ENCODE measurements at places on chromosomes 16 and 17. TPM values are rescaled to one million over a fixed set of nuclear protein-coding genes. Genes with fewer than 3 reads are reported as not detected.

- peaks cover 4% of the 10 kb centered on the region for H3K4me1 ChIP-seq
- H3K27ac ChIP-seq: no peak overlapping the region
- H3K36me3 ChIP-seq: no peaks in the 10 kb centered on the region
- H3K4me3 ChIP-seq: no peak overlapping the region
Measured at GRCh38 chr17:59859444-59860025, 33.2 kb downstream of the TUBD1 start.

DNA sequence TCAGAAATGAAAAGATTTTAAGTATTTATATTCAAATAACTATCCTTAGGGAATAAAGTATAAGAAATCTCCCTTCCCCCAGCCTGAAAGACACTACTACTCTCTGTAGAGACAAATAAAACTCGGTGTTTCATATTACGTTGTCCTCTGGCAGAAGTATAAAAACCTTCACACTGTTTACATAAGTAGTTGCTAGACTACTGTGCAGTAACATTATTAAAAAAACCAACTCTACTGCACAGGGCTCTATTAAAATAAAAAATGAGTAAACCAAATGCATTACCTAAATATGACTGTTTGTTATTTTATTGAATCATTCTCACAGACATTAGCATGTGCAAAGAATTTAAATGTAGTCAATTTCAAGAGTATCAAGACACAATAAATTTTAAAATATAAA lies 67.4 kb downstream of the MED13 start:
- H3K4me1 ChIP-seq: peaks cover 19% of the 10 kb centered on the region
- H3K27ac ChIP-seq: peak overlapping the region; percentile 81
- no peaks in the 10 kb centered on the region for H3K27me3 ChIP-seq
- H3K4me3 ChIP-seq: no peak overlapping the region

- DNase-seq: peak; percentile 95
- H3K27me3 ChIP-seq: peaks cover 15% of the 10 kb centered on the region
- H3K36me3 ChIP-seq: no peaks in the 10 kb centered on the region
- H3K4me3 ChIP-seq: no peak overlapping the region
Measured at GRCh38 chr17:8997994-8998628, 23.2 kb upstream of the NTN1 start.

- H3K36me3 ChIP-seq: no peaks in the 10 kb centered on the region
- peaks cover 17% of the 10 kb centered on the region for H3K4me1 ChIP-seq
- H3K27ac ChIP-seq: peak within 1 kb of the TSS; percentile 23
- H3K4me3 ChIP-seq: peak within 1 kb of the TSS; percentile 42
Measured at GRCh38 chr17:4903051-4903818, at the start of gene CHRNE. CHRNE (minus strand) TSS chr17:4903098; CDS start chr17:4903063, 35 bp downstream.

DNA sequence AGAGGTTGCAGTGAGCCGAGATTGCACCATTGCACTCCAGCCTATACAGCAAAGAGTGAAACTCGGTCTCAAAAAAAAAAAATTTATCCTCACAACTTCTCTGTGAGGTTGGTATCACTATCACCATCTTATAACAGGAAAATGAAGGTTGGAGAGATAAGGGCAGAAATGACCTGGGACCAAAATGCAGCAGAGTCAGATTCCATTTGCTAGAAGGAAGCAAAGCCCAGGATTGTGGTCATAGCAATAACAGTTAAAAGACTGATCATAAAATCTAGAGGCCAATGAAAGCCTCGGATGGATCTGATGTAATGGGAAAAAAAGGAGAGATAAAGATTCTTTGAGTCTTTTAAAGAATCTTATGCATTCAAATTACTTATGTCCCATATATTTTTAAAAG lies 69.6 kb upstream of the TEKT1 start:
- no peak overlapping the region for H3K4me3 ChIP-seq
- no peaks in the 10 kb centered on the region for H3K36me3 ChIP-seq
- H3K27me3 ChIP-seq: peaks cover 6% of the 10 kb centered on the region
- DNase-seq: peak; percentile 37
- H3K27ac ChIP-seq: no peak overlapping the region

DNA sequence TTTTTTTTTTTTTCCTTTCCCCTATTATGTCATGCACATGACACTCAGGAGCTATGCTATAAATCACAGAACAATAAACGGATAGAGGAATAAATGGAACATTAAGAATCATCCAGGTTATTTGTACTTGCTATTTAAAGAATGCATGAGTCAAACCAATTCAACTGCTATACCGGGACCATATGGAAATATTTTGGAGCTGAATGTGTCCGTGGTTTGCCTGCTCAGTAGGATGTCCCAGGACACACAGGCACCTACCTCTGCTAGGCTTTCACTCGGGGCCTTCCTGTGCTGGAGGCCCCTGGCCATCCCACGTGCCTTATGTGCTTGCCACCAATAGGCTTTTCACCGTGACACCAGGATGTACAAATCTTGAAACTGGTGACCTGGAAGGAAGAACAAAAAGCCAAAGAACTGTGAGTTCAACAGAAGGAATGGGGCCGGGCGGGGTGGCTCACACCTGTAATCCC lies 15.3 kb upstream of the SEC14L1 start:
- H3K27ac ChIP-seq: peak overlapping the region; percentile 62
- H3K36me3 ChIP-seq: no peaks in the 10 kb centered on the region
- peak; percentile 83 for DNase-seq
- H3K27me3 ChIP-seq: no peaks in the 10 kb centered on the region

DNA sequence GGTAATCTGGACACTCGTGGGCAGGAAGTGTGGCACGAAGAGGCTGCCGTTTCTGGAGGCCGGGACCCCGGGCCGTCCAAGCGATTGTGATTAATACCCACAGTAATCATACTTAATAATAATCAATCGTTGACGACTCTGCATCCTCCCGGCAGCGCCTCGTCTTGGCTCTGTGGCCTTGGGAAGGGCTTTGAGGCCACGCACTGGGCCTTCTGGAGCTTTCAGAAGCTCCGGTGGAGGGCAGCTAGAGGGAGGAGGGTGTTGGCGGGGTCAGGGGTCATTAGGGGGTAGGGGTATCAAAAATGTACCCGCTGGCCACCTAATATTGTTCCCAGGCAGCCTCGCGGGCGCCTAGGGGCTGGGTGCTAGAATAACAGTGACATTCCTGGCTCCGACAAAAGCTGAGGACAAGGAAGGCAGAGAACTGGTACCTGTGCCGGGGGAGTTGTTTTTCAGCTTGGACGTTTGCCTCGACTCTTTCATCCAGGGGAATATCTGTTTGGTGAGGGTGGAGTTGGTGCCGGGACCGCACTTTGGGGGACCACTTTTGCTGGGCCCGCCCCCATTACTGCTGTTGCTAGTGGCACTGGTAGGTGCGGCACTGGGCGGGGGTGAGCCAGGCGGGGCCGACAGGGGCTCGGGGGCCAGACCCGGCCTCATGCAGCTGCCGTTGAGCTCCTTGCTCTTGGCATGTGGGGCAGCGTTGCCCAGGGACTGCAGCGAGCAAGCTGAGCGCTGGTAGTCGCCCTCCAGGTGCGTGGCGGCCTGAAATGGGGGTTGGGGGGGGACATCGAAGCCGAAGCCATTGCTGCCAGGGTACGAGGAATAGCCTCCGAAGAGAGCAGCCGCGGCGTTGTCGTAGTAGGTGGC lies 6.9 kb upstream of the HOXB2 start:
- H3K27ac ChIP-seq: no peak overlapping the region
- no peaks in the 10 kb centered on the region for H3K4me1 ChIP-seq
- DNase-seq: no peak
- H3K36me3 ChIP-seq: no peaks in the 10 kb centered on the region
- H3K4me3 ChIP-seq: no peak overlapping the region

- DNase-seq: peak; percentile 85
- peaks cover 6% of the 10 kb centered on the region for H3K4me1 ChIP-seq
- no peaks in the 10 kb centered on the region for H3K27me3 ChIP-seq
- H3K36me3 ChIP-seq: peaks cover 60% of the 10 kb centered on the region
- H3K27ac ChIP-seq: no peak overlapping the region
- no peak overlapping the region for H3K4me3 ChIP-seq
Measured at GRCh38 chr16:56231-56927, 2.8 kb downstream of the SNRNP25 start.

- H3K36me3 ChIP-seq: no peaks in the 10 kb centered on the region
- H3K4me1 ChIP-seq: no peaks in the 10 kb centered on the region
- DNase-seq: no peak
- no peak overlapping the region for H3K4me3 ChIP-seq
- H3K27ac ChIP-seq: no peak overlapping the region
Measured at GRCh38 chr16:73601911-73602310, 554.0 kb upstream of the ZFHX3 start.

- H3K27ac ChIP-seq: no peak overlapping the region
- no peaks in the 10 kb centered on the region for H3K4me1 ChIP-seq
- DNase-seq: no peak
- no peaks in the 10 kb centered on the region for H3K36me3 ChIP-seq
- no peaks in the 10 kb centered on the region for H3K27me3 ChIP-seq
- no peak overlapping the region for H3K4me3 ChIP-seq
Measured at GRCh38 chr16:49726155-49726554, 129.8 kb downstream of the ZNF423 start.

- no peak overlapping the region for H3K4me3 ChIP-seq
- H3K27ac ChIP-seq: no peak overlapping the region
- no peaks in the 10 kb centered on the region for H3K4me1 ChIP-seq
- H3K36me3 ChIP-seq: no peaks in the 10 kb centered on the region
Measured at GRCh38 chr16:72620853-72621252, 427.1 kb downstream of the ZFHX3 start.

GRCh38 chr16:89359264-89360147 lies 130.9 kb downstream of the ANKRD11 start:
- H3K4me3 ChIP-seq: no peak overlapping the region
- H3K27me3 ChIP-seq: no peaks in the 10 kb centered on the region
- peaks cover 11% of the 10 kb centered on the region for H3K4me1 ChIP-seq
- DNase-seq: peak; percentile 62
- no peak overlapping the region for H3K27ac ChIP-seq
- peaks cover 14% of the 10 kb centered on the region for H3K36me3 ChIP-seq

- H3K36me3 ChIP-seq: peaks cover 33% of the 10 kb centered on the region
- DNase-seq: peak; percentile 77
- H3K4me3 ChIP-seq: no peak overlapping the region
- no peaks in the 10 kb centered on the region for H3K27me3 ChIP-seq
- H3K4me1 ChIP-seq: peaks cover 7% of the 10 kb centered on the region
Measured at GRCh38 chr16:1645914-1646525, 32.1 kb upstream of the JPT2 start.

DNA sequence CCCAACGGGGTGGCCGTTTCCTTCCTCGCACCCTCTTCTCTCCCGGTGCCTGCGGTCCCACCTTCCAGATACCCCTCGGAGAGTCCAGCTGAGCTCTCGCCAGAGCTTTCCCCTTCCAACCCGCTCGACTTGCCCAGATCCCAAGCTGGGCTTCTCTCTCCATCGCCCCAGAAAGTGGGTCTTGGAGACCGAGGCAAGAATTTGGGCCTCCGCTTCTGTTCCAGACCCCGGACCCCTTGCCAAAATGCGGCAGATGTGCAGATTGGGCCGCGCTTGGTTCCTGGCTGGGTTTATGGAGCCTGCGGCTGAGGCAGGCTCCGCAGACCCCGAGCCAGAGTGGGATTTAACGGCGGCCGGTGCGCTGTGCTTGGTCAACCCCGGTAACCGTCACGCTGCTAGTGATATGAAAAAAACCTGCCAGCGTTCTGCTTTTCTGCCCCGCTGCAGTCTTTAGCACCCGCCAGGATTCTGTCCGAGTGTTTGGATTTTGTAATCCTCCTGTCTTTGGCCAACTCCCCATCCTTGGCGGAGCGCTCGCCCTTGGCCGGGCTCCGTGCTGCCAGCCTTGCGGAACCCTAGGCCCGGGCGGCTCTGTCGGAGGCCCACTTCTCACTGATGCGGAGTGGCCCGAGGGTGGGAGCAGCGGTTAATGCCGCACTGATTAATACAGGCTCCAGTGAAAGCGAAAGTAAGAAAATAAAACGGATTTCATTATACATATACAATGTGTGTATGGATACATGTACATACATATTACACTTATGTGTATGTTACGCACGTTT lies 754 bp upstream of the SLFN11 start:
- peak overlapping the region; percentile 84 for H3K4me3 ChIP-seq
- no peaks in the 10 kb centered on the region for H3K4me1 ChIP-seq
- peaks cover 2% of the 10 kb centered on the region for H3K36me3 ChIP-seq
- peak; percentile 82 for DNase-seq
- H3K27ac ChIP-seq: peak overlapping the region; percentile 98

- H3K4me3 ChIP-seq: no peak overlapping the region
- no peaks in the 10 kb centered on the region for H3K27me3 ChIP-seq
- no peak for DNase-seq
- H3K4me1 ChIP-seq: peaks cover 15% of the 10 kb centered on the region
- no peaks in the 10 kb centered on the region for H3K36me3 ChIP-seq
- no peak overlapping the region for H3K27ac ChIP-seq
Measured at GRCh38 chr17:41390411-41390938, 6.9 kb downstream of the KRT31 start.

GRCh38 chr16:13029786-13030185 lies 128.4 kb downstream of the SHISA9 start:
- H3K4me3 ChIP-seq: no peak overlapping the region
- H3K36me3 ChIP-seq: no peaks in the 10 kb centered on the region
- H3K27me3 ChIP-seq: no peaks in the 10 kb centered on the region
- H3K27ac ChIP-seq: no peak overlapping the region
- no peaks in the 10 kb centered on the region for H3K4me1 ChIP-seq

GRCh38 chr17:68785565-68786486 lies 169.4 kb downstream of the ABCA8 start:
- peaks cover 9% of the 10 kb centered on the region for H3K4me1 ChIP-seq
- no peaks in the 10 kb centered on the region for H3K27me3 ChIP-seq
- no peak overlapping the region for H3K27ac ChIP-seq
- no peak for DNase-seq
- H3K36me3 ChIP-seq: no peaks in the 10 kb centered on the region

- no peaks in the 10 kb centered on the region for H3K36me3 ChIP-seq
- H3K27ac ChIP-seq: no peak overlapping the region
- no peak for DNase-seq
- no peaks in the 10 kb centered on the region for H3K4me1 ChIP-seq
Measured at GRCh38 chr16:831571-832413, 31.3 kb upstream of the GNG13 start.

DNA sequence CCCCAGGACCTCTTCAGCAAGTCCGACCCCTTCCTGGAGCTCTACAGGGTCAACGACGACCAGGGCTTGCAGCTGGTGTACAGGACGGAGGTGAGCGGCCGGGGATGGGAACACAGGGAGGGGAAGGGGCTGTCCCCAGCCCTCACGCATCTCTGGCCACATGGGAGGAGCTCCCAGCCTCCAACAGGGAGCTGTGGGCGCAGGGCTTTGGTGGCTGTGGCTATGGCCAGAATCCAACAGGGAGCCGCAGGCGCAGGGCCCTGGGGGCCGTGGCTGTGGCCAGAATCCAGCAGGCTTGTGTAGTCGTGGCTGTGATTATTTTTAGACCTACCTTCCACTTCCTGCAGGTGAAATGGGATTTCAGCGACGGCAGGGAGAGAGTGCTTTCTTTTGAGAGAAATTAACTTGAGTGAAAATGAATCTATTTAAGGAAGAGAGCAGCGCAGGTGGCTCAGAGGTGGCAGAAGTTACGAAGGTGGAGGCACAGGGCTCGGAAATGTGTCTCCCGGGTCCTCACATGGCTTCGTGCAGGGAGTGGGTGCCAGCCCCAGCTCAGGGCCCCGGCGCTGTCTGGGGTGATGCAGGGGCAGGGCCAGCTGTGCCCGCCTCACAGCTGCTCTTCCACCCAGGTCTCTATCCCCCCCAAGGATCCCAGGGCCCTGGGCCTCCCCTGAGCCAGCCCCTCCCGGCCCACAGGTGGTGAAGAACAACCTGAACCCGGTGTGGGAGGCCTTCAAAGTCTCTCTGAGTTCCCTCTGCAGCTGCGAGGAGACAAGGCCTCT lies 9.4 kb downstream of the CPNE7 start:
- no peaks in the 10 kb centered on the region for H3K27me3 ChIP-seq
- H3K27ac ChIP-seq: no peak overlapping the region
- H3K36me3 ChIP-seq: peaks cover 5% of the 10 kb centered on the region
- peaks cover 30% of the 10 kb centered on the region for H3K4me1 ChIP-seq
- DNase-seq: no peak
- no peak overlapping the region for H3K4me3 ChIP-seq

Gene STX1B
- 0.72 TPM for total RNA-seq

Gene PRMT7
- 36.9 TPM for total RNA-seq

Gene FSCN2
- 5.1 TPM for total RNA-seq

Gene RSKR
- total RNA-seq: 4.3 TPM

Gene GNG13
- total RNA-seq: not detected

Gene ZMYND15
- 1.4 TPM for total RNA-seq

Gene GSG1L2
- not detected for total RNA-seq

Data from osteoblast (primary cell).